ENCODE measurements at places on chromosomes 4 and X.

DNA sequence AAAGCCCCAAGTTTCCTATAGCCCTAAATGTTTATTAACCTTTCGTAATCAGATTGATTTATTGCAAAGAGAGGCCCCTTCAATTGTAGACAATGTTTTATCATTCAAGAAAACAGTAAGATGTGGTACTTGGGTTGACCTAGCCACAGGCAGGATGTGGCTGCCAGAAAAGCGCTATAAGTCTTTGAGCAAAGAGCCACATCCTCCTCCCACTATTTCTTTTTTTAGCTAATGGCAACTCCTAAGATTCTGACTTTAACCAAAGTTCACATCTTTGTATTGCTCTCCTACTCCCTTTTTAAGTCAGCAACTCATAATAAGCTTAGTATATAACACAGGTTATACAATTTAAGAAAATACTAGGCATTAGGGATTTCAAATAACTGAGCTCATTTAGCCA, 70.7 kb upstream of the PPP3CA start:
- DNase-seq = no peak

DNA sequence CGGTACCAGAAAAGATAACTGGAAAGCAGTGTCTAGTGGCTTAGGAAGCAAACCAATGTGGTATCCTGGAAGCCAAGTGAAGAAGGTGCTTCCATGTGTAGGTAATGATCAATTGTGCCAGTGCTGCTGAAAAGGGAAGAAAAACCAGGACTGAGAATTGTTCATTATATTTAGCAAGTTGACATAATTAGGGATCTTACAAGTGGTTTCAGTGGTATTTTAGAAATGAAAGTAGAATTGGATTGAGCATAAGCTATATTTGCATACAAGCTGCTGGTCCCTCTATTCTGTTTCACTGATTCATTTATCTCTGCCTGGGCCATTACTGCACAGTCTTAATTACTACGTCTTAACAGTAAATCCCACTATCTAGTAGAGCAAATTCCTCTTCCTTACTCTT, 32.3 kb downstream of the PRDM8 start:
- DNase-seq = no peak

GRCh38 chr4:139853309-139853708, 187.7 kb downstream of the MGST2 start:
- peak; percentile 41 for DNase-seq

- no peak for DNase-seq
Observed at GRCh38 chr4:140740422-140740821, 15.8 kb downstream of the TBC1D9 start.

GRCh38 chr4:151287409-151287808, 10.4 kb downstream of the PRSS48 start:
- no peak for DNase-seq

GRCh38 chr4:47359891-47360290, 103.6 kb downstream of the COMMD8 start:
- no peak for DNase-seq

DNA sequence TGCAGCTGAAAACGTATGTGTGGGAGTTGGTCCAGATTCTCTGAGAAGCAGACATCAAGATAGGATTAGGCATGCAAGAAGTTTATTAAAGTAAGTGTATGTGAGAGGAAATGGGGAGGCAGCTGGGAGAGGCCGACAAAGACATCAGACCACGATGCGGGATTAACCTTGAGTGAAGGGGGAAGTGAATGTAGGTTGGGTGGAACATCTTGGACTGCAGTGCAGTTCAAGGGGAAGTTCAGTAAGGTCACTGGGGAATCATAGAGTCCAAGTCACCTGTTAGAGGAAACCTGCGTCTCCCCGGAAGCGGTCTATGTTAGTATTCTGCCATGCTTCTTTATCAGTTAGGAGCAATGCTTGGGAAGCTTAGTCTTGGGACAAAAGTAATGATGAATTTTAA, 22.0 kb downstream of the CXCL8 start:
- no peak for DNase-seq

GRCh38 chrX:137342969-137343368, 223.0 kb upstream of the ZIC3 start:
- DNase-seq = no peak

GRCh38 chr4:181345931-181346330, 897.3 kb upstream of the TENM3 start:
- no peak for DNase-seq

DNA sequence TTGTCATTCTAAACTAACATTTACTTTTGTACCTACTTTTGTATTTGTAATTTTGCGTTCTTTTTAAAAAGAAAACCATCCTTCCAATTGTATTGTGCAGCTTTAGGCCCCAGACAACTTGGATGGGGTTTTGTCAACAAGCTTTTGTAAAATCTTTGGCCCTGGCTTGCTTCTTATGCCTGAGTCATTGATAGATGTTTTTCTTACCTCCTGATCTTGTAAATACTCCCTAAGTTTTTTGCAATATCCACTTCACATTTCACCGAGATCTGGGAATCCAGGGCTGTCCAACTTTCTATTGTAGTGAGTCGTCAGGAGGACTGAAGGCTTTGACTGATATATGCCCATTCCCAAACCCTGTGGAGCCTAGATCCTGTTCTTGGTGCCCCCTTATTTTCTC, 126.9 kb upstream of the GUCY1A1 start:
- no peak for DNase-seq

Measured in iPS DF 6.9 (cell line).